Epithelial cell of proximal tubule (primary cell): ENCODE measurements at places on chromosomes 3 and 15.

GRCh38 chr15:64911311-64912186 is at the start of gene ANKDD1A:
Gene ANKDD1A (plus strand): TSS chr15:64911902. CDS start chr15:64911931, 29 bp downstream.
- DNase-seq, result no peak

DNA sequence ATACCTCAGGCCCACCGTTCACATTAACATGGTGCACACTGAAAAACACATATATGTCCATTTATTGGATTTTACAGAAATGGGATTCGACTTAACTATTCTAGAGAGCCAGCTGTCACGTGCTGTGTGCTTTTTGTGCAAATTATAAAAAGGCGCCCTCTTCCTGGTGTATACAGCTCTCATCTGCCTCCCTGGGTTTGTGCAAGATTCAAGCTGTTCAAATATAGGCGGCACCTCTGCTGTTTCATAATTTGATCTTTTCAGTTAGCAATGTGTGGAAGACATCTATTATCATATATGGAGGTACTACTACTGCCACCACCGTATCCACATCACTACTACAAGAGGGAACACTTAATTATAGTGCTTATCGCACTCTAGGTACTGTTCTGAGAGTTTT is 187.6 kb downstream of the EBLN2 start:
- no peak for DNase-seq

- no peak for DNase-seq
These were observed 289.4 kb upstream of the TLE3 start for GRCh38 chr15:70387081-70387480.

DNA sequence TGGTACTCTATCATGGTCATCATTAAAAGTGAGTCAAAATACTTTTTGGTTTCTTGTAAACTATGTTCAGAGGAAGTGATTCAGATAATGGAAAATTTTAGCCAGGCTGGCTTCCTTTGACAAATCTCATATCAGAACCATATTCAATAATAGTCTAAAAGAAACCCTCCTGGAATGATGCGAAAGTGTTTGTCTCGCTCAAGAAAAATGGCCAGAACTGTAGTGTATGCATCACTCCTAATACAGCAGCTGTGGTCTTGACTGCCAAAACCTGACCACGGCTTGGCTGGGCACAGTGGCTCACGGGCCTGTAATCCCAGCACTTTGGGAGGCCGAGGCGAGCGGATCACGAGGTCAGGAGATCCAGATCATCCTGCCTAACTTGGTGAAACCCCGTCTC is 35.6 kb upstream of the KCNMB2 start:
- DNase-seq, result no peak

DNA sequence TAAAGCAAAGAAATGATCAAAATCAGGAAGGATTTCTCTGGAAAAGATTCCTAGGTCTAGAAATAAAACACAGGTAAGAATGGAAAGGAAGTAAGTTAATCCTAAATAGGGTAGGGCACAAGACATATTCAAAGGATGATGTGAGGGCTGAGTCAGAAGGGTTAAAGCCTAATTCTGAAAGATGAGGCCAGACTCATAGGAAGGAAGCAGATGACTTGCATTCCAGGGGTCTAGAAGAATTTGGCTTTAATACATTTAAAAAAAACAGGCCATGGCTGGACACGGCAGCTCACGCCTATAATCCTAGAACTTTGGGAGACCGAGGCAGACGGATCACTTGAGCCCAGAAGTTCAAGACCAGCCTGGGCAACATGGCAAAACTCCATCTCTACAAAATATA is 3.2 kb downstream of the SSR3 start:
- DNase-seq, result no peak

- DNase-seq, result no peak
These were observed 114.6 kb upstream of the GALNT15 start for GRCh38 chr3:16059711-16060357.

DNA sequence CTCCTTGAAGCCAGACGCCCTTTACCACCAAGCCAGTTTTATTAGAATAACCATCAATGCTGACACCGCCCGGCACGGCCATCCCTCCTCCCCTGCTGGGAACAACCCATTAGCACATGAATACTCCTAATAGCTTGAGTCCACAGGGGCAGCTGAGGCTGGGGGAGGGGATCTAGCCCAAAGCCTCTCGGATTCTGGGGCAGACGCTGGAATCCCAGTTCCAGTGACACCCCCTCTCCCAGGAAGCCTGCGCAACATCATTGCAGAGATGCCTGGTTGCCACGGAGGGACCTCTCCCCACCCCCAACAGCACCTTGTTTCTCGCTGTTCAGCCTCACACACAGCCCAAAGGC is 1.2 kb upstream of the LINGO1 start:
- no peak for DNase-seq

- DNase-seq, result no peak
These were observed 181.1 kb upstream of the RBMS3 start for GRCh38 chr3:29099775-29100174.

DNA sequence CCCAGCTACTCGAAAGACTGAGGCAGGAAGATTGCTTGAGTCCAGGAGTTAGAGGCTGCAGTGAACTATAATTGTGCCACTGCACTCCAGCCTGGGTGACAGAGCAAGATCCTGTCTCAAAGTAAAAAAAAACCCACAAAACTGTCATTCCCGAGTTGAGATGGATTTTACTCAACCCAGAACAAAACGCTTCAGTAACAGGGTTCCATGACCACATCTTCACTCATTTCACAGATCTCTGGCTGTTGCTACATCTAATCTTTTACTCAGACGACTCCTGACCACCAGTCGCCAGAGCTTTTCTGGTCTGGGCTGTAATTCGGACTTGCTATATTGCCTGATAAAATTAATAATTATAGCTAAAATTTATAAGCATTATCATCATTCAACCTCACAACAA is 2.4 kb downstream of the DRD3 start:
- no peak for DNase-seq

DNA sequence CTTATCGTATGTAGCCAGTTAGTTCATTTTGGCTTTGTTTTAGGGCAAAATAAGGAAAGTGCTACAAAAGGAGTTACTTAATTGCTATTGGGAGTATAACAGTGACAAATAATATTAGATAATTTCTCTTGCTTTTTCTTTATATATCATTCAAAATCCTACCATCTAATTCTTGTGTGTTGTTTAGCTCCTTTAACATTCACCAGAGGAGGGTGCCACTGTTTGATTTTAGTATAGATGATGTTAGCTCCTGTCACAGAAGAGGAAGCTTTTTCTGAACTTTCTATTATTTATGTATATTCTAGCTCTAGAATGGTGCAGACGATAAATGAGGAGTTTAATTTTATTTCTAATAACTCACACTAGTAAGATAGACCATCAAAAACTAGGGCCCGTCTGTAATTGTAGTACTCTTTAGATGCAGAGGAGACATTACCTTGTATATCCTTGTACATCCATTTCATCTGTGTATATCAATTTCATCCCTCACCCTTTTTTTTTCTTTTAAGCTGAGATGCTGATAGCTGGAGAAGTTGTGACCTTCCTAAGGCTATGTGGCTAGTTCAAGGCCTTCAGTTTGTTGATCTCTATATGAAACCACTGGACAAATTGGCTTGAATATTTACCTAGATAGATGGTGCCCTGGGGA is 3.0 kb downstream of the PPM1L start:
- DNase-seq, result no peak

DNA sequence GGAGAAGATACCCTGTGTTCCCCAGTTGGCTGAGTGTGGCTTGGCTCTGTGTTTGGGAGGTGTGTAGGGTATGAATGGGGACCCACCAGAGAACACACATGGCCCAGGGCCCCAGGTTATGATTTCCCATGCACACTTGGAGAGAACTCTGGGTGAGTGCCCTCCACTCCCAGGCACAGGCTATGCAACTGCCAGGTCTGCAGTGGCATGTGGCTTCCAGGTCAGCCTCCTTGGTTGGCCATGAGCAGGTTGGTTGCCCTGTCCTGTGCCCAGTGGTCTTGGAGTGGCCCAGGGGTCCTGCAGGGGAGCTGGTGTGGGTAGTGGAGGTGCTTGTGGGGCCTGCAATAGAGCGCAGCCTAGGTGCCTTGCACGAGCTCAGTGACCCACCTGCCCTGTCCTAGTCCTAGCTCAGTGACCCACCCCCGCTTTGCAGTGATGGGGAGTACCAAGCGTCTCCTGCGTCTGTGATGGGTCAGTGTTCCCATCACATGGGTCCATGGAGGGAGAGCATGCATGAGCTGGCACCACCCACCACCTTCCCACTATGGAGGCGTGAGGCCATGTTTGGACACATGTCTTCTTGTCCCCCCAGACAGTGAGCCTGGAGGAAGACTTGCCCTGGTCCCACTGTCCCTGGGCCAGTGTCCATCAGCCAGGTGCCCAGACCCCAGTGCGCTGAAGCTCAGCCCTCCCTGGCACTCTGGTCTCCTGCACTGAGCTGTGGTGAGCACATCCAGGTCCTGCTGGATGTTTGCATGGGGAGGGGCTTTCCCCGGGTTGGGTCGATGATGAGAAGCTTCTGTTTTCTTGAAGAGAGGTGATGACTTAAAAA is 217.3 kb downstream of the SNRPN start:
- DNase-seq, result no peak

- DNase-seq, result no peak
These were observed 35.3 kb downstream of the MOBP start for GRCh38 chr3:39502838-39503145.

DNA sequence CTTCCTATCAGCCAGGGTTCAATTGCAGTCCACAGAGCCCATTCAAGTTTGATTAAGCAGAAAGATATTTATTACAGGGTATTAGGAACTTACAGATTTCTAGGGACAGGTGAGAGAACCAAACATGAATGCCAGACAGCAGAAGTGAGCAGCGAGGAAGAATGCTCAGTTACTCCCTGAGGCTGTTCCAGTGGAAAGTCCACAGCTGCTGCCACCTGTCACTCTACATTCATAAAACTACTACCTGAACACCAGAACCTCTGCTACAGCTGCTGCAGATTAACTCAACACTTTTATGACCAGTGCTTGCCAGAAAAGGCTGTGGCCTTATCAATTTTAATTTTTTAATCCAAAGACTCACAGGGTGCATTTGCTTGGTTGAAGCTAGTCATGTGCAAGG is 325.4 kb upstream of the ONECUT1 start:
- DNase-seq, result no peak

- no peak for DNase-seq
These were observed 22.4 kb upstream of the ZNF609 start for GRCh38 chr15:64437982-64438381.

GRCh38 chr15:73601451-73602445 is 31.4 kb downstream of the NPTN start:
- DNase-seq, result no peak

GRCh38 chr15:81190922-81191507 is 5.7 kb upstream of the IL16 start:
- no peak for DNase-seq

- DNase-seq, result no peak
These were observed 181.0 kb downstream of the SI start for GRCh38 chr3:164897342-164897741.

GRCh38 chr3:157156837-157157635 is 2.9 kb downstream of the CCNL1 start:
- DNase-seq, result no peak

DNA sequence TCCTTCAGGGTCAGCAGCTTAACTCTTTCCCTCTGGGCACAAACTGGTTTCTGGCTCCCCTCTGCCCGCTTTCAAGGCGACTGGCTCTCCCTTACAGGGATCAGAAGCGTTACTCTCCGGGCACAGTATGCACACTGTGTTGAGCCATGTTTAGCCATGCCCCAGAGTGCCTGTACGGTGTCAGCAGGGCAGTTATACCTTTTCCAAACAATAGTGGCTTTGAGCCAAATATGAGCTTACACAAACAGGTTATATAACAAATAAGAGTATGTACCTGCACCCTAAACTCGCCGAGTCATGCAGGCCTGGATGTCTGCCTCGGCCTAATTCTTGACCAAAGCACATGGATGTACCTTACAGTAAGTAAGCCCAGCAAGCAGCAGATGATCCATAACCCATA is 175.6 kb upstream of the ANKRD28 start:
- DNase-seq, result no peak

DNA sequence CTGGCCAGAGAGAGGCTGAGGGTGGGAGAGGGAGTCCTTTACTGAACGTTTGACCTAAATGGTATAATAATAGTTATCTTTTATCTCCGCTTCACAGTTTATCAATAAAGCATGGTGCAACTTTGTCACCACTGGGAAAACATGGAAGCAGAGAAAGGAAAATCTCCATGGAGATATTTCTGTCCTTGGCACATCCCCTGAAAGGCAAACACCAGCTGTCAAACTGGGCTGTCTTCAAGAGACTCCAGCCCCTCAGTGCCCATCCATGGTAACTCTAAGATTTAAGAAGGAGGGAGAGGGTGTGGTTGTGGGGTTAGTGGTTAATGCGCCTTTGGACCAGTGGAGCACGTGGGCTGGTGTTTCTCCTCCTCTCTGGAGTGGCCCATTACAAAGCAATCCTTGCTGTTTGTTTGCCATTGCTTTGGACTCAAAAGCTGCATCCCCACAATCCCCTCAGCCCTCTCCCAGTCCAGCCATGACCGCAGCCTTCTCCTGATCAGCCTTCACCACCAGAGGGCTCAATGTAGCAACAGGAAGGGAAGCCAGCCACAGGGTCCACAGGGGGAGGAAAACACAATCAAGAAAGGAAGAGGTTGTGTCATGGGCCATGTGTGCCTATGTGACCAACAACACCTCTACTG is 38.2 kb upstream of the FAM174B start:
- no peak for DNase-seq

DNA sequence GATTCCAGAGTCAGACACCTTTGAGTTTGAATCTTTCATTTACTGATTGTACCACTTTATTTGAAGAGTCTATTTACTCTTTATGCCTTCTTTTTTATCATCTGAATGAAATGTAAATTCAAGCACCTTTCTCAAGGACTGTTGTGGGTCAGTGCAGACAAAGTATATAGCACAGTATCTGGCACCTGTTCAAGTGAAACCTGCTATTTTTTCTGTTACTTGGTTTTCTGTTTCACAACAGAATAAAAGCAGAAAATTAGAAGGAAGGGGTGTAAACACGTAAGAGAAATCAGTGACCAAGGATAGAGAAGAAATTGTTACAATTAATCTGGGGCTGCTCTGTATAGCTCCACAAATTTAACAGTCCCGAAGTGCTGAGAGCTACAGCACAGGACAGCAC is 357.4 kb downstream of the RSL24D1 start:
- DNase-seq, result no peak

DNA sequence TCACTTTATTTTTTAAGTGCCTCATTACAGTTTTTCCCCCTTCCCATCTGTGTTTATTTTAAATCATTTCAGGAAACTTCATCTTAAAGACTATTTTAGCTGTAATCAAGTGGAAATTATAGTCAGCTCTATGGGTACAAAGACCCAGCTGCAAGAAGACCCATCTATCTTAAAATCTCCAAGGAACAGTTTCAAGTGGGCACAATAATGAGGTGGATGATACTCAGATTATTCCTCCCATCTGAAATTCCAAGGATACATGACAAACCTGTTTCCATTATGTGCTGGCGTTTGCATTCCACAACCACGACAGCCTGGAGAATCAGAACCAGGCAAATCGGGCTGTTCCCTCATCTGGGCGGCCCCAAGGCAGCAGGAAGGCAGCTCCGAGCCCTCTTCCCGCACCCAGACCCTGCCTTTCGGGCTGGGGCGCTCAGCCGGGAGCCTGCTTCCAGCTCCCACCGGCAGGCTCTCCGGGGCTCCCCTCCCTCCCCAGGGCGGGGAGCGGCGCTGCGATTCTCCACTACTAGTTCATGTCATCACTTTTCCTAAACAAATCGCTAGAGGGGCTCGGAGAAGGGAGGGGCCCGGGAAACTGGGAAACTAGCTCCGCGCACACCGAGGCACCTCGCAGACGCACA is at the start of gene MGLL:
Gene MGLL, minus strand, starts transcription at position 475 of the 641 bp plus-strand sequence. Its CDS starts 197 bp downstream, at position 278.
- no peak for DNase-seq
